ENCODE measurements at places on chromosomes 16 and 17. TPM values are rescaled to one million over a fixed set of nuclear protein-coding genes. Genes with fewer than 3 reads are reported as not detected.

Gene SOX8
- total RNA-seq: 0.39 TPM

DNA sequence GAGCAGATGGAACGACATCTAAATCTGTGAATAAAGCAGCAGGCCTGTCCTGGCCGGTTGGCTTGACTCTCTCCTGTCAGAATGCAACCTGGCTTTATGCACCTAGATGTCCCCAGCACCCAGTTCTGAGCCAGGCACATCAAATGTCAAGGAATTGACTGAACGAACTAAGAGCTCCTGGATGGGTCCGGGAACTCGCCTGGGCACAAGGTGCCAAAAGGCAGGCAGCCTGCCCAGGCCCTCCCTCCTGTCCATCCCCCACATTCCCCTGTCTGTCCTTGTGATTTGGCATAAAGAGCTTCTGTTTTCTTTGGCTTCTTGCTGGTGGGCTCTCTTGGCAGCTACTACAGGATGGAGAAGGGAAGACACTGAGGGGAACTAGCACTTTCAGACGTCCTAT lies 4.1 kb upstream of the RSAD1 start:
- no peaks in the 10 kb centered on the region for H3K27me3 ChIP-seq
- peaks cover 18% of the 10 kb centered on the region for H3K4me1 ChIP-seq
- no peak overlapping the region for H3K27ac ChIP-seq
- no peaks in the 10 kb centered on the region for H3K36me3 ChIP-seq
- no peak for DNase-seq

DNA sequence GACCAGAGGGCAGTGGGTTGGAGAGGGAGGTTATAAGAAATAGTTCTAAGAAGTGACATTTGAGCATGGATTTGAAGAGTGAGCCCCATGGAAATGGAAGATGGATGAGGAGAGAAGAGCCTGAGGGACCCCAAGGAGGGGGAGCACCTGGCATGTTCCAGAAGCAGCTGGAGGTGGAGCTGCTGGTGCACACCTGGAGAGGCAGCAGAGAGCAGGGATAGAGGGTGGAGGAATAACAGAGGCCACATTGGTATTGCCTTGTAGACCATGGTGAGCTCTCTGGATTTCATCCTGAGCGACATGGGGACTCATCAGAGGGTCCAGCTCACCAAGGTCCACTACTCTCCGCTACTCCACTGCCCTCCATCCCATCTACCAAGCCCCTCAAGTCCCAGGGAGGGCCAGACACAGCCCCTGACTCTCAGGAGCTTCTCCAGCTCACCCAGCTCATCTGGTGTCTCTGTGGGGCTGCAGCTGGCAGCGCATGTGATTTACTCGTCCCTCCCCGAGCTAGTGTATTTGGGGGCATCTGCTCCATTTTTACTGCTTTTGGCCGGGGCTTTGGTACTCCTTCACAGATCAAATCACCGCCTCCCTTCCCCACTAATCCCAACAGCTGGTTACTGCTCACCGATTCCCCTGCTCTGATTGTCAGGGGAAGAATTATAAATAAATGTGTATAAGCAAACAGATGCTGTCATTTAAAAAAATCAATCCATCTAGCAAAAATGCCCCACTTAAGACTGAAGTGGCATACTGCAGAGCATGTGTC lies 22.1 kb upstream of the KDM8 start:
- no peaks in the 10 kb centered on the region for H3K4me1 ChIP-seq
- no peak for DNase-seq
- H3K4me3 ChIP-seq: no peak overlapping the region
- no peaks in the 10 kb centered on the region for H3K27me3 ChIP-seq

DNA sequence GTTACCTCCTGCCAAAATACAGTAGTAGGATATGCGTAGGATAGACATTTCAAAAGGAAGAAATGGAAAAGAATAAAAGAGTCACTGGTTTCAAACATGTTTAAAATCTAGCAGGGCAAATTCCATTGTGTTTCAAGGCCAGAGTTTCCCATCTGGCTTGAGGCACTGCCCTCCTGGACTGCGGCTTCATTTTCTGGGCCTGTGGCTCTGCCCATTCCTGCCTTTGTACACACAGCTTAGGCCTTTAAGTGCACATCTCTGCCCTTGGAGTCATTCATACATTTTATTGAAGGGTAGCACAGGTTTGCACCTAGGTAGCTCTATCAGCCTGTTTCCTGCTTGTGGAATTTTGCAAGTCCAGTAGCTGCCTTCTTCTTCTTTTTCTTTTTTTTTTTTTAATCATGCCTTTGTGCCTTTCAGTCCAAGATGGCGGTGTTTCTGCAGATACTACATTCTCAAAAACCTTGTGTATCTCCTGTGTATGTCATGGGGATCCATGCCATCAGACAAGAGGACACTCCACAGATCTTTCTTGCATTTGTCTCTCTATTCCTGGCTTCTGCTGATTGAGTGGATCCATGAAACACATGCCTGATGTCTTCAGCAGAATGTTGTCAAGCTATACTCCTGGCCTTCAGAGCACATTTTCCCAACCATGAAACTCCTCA lies 282.9 kb downstream of the BCAS3 start:
- H3K36me3 ChIP-seq: no peaks in the 10 kb centered on the region
- H3K4me3 ChIP-seq: no peak overlapping the region
- no peak overlapping the region for H3K27ac ChIP-seq
- no peaks in the 10 kb centered on the region for H3K4me1 ChIP-seq

DNA sequence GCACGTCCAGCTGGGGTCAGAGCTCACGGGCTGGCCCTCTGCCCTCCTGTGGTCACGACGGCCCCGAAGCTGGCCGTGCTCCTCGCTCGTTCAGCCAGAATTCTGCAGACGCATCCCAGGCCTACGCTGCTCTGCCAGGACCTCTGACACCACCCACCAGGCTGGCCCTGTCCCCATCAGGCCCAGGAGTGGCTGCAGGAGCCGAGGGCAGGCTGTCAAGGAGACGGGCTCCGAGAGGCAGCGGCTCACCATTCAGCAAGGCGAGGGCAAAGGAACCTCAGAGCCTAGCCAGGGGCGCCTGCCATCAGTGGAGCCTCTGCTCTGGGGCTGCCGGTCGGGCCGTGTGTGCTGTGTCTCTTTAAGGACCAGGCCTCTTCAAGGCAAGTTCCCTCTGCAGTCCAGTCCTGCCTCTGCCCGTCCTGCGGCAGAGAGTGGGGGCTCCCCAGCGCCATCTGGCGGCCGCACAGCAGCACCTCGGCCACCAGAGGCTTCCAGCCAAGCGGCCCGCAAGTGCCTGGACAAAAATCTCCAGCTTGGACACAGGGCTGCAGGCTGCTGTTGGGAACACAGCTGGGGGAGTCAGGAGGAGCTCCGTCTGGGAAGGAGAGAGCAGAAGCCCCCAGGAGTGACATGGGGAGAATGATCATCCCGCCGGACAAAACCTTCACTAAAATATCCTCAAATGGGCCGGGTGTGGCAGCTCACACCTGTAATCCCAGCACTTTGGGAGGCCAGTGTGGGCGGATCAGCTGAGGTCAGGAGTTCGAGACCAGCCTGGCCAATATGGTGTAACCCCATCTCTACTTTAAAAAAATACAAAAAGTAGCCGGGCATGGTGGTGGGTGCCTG lies 7.4 kb upstream of the ABR start:
- H3K27me3 ChIP-seq: no peaks in the 10 kb centered on the region
- H3K36me3 ChIP-seq: no peaks in the 10 kb centered on the region
- no peak overlapping the region for H3K4me3 ChIP-seq
- H3K4me1 ChIP-seq: peaks cover 11% of the 10 kb centered on the region

Gene FLYWCH1
- 42.6 TPM for total RNA-seq

GRCh38 chr17:81713004-81713555 lies 996 bp downstream of the SLC25A10 start:
- H3K27ac ChIP-seq: no peak overlapping the region
- DNase-seq: no peak
- no peaks in the 10 kb centered on the region for H3K27me3 ChIP-seq
- peaks cover 32% of the 10 kb centered on the region for H3K4me1 ChIP-seq
- H3K36me3 ChIP-seq: no peaks in the 10 kb centered on the region

Data from adrenal gland (tissue), 19 donors.